ENCODE measurements at places on chromosomes 5 and 9.

DNA sequence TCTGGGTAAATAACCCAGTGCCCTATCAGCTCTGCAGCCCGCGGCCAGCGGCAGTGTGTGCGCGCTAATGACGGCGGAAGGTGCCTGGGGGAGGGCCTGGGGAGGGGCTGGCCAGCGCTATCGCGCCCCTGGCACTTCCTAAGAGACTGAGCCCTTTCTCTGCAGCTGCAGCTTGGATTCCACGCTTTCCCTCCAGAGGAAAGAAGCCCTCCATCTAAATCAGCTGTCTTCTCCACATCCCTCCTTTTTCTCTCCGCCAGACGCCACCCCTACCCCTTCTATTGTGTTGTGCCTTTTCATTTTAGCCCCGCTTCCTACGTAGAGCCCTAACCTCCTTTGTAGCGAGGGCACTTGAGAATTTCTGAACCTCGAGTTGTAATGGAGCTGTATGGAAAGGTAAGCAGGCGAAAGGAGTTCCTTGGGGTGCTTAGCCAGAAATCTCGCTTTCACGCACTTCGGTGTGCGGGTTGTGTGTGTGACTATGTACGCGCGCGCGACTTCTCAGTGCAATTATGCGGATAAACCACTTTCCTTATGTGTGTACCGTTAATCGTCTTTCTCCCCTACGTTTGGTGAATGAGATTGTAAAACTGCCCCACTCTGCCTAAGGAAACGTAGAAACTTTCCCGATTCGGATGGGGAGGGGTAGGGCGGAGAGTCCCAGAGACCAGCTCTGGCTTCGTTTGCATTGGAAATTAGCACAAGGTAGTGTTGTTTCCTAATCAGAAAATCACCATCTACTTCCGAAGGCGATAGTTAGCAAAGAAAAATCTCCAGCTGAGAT, 664 bp upstream of the RAB3C start:
- DNase-seq, result no peak

DNA sequence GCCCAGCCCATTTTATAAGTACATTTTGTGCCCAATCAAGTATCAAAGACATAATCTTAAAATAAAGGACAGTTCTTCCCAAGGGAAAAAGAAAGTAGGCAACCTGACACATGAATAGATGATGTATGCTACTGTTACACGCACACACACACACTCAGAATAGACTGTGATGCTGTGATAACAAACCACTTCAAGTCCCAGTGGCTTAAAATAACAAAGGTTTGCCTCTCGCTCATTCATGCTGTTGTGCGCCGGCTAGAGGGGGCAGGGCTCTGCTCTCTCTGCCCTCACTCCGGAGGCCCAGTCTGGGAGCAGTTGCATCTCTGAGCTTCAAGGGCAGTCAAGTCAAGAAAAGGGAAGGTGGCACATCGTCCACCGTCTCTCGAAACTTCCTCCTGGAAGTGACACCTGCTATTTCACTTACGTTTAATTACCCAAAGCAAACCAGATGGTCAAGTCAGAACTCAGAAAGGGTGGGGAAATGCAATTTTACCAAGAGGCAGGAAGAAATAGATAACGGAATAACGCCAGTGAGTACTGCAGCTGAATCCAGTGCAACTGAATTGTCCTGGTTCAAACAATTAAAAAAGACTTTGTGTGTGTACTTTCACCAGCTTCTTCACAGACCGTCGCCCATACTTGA, 43.3 kb downstream of the ANKRD33B start:
- DNase-seq, result no peak

DNA sequence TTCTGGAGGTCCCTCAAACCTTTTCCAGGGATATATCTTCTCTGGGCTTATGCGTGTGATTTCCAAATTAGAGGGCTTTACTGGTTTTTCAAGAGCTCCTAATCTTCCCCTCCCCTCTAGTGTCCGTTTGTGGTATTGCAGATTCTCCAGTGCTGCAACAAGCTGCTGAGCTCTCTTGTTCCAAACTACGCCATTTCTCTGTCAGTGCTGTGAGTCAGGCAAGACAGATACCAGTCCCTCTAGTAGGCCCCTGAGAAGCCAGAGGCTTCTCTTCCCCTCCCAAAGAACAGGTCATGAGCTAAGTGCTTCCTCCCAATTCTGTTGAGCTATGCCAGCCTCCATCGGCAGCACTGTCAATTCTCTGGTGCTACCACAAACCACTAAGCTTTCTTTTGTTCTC, 149.5 kb downstream of the FANCC start:
- DNase-seq, result peak; percentile 63

- DNase-seq, result no peak
Observed at GRCh38 chr5:34011536-34011935, 3.7 kb upstream of the AMACR start.

GRCh38 chr5:96968074-96968473, 32.2 kb downstream of the LNPEP start:
- no peak for DNase-seq

DNA sequence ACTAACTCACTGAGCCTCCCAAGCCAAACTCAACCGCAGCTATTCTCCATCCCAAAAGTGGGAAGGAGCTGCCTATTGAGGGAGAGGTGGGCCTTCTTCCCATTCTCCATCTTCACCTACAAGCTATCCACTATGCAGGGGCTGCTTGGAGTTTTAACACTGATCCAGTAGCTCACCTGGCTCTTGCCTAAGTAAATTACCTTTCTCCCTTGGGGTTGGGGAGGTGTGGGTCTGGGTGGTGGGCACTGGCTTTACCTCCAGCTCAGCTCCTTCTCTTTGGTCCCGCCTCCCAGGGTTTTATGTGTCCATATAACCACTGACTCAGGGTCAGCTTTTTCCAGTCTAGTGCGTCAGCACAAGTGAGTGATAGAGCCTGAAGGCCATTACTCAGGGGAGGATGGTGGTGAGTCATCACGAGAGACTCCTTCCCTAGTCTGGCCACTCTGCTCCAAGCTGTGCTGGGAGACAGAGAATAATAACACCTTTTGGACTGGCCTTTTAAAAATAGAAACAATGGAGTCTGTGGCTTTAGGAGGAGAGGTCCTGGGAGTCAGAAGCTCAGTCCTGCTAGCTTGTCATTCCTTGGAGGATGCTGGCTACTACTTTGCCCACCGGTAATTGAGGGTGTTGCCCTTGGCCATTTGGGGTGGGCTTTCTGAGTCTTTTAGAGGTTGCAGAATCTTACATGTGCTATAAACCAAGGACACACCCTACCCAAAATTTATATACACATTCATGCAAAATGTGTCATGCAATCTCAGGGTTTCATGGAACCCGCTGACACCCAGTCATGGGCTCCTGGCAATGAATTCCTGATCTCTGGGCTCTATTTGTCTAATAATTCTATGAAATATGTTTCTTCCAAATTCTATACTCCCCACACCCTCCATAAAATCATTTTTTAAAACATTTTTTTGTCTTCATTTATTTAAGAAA, 35.6 kb upstream of the ATP6V1G1 start:
- no peak for DNase-seq

DNA sequence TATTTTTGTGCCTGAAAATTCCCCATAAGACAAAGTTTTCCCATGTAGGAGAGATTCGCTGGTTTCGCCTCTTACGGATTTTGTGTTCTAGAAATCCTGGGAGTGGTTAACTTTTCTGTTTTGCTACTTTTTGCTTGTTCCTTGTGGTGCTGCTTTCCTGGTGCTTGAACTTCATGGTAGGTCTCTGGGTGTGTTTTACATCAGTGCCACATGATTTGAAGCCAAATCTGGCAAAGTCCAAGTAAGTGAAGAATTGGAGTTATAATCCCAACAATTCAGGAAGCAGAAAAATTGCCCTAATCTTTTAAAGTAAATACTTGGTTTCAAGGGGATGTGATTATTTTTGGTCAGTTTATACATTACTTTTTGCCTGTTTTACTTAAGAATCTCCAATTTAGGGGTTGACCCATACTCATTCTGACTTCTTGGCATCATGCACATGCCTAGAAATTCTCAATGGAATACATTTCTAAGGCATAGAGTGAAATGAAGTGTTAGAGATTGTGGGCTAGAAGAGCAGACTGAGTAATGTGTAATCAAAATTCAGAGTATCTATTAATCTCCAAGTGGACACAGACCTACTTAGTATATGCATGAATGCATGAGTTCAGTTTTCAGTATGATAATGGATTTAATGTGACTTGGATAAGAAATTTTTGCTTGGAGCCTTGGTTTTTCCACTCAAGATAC, 189.7 kb downstream of the CSNK1G3 start:
- no peak for DNase-seq

DNA sequence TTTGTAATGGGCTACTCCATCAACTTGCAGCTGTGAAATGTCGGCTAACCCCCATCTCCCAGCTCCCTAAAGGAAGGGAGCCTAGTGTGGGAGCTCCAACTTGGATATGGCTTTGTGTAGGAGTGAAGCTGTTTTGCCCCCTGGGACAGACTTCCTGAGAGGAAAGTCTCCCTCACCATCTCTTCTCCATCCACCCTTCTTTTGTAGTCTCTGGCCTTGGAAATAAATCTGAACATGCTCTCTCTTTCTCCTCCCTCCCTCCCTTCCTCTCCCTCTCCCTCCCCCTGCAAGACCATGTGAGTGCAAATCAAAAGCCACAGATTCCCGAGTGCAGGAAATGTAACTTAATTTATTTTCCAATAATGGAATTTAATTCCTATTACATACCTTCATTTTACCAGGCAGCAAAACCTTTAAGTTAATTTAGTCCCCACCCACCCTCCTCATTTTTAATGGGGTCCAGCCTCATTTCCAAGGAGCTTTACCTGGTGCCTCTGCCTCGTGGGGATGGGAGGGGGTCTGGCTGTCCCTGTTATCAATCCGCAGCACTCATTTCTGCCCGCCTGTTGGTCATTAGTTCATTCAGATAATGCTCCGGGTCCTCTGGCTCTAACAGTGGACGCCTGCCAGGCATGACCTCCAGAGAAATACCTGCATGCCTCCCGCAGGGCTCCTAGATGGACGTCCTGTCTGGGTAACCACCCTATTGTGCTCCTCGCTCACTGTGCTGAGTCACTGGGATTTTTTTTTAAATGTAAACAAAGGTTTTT, 122.9 kb upstream of the TAF11L2 start:
- DNase-seq, result no peak

DNA sequence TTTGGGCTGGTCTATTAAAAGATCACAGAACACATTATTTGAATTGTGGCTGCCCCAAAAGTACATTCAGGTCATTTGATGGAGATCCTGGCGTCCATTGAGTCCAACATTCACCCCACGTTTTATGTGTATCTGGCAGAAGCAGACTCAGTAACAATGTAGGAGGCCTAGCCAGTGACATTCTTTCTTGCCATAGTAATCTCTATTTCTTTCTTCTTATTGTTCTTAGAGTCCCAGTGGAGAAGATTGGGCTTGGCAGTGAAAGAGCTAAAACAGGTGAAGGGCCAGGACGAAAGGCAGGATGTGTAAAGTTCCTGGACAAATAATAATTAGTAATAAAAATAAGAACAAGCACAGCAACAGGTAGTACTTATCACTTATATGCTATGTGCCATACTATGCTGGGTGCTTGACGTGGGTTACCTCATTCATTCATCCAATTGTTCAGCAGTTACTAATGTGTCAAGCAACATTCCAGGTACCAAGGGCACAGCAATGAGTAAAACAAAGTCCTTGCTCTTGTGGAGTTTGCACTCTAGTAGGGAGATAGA, 12.6 kb upstream of the ANKH start:
- DNase-seq, result no peak

DNA sequence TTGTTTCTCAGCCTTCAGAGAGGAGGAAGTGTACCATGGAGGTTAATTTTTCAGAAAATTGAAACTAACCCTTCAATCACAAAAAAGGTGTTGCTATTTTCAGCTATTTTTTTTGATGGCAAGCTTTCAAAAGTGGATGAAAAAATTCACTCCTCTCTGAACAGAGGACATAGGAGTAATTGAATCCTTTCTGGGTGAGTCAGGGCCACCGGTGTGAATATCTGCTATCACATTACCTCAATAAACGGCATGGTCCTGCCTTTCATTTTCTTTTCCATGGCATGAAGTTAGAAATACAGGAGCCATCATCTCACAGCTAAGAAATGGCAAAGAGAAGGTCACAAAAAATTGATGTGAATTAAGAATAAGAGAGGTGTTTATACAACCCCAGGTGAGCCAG, 90.2 kb upstream of the CCDC112 start:
- no peak for DNase-seq

- DNase-seq, result no peak
Observed at GRCh38 chr9:121292801-121293241, 24.9 kb downstream of the GSN start.

- DNase-seq, result no peak
Observed at GRCh38 chr9:126667190-126668055, 53.7 kb downstream of the LMX1B start.

GRCh38 chr9:69019808-69020207, 5.9 kb upstream of the PRKACG start:
- no peak for DNase-seq

DNA sequence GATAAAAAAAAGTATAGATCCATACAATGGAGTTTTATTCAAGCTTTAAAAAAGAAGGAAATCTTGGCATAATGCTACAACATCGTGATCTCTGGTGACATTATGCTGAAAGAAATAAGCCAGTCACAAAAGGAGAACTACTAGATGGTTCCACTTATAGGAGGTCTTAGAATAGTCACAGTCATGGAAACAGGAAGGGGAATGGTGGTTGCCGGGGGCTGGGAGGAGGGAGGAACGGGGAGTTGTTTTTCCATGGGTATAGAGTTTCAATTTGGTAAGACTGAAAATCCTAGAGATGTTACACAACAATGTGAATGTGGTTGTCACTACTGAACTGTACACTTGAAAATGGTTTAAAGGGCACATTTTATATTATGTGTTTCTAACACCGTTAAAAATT, 94.5 kb downstream of the CFAP90 start:
- no peak for DNase-seq

DNA sequence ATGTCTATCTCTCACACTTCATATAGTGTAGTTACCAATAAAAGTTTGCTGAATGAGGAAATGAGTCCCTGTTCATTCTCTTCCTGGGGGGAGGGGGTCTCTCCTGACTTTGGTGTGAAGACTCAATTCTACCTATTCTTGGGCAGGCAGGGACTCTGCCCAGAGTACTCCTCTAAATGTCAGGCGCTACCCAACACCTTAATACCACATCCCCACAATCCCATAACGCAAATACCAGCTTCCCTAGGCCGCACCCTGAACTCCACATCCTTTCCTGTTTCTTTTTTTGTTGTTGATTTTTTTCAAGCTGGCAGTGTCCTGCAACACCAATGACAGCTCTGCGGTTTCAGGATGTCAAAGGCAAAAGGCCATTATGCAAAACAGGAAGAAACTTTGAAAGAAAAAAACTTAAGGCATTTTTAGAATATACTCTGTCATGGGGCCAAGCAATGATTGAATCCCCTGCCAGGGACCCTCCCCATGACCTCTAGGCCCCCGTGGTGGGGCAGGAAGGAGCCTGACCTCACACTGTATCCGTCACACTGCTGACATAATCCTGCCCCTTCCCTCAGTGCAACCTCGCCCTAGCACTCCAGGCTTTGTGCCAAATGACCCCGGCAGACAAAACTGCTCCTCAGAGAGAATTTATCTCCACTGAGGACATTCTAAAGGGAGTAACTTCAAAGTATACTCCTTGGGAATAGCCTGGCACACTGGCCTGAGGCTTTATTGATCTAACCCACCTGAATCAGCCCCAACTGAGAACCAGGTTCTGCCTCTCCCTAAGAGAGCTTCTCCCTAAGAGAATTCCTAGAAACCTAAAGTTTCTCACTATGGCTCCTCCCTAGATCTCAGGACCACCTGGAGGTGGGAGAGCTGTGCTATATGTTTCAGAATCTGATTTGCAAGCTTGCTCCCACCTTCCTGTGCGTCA, 8.0 kb downstream of the B4GALT1 start:
- no peak for DNase-seq

Measured in stimulated activated CD4-positive, alpha-beta T cell treated with anti-CD3 and anti-CD28 coated beads, Interleukin-2, amount 100 ng/mL, for 48 hours (primary cell).